NCI-H2227 treated with DMSO at 0.1 percent for 48 hours (cell line): ENCODE measurements at places on chromosomes 5 and 9.
A peak's percentile ranks its signal among the peaks of the same experiment; 100 is the strongest.

- DNase-seq = no peak
These were observed 73.2 kb upstream of the PHYKPL start for GRCh38 chr5:178305801-178306200.

DNA sequence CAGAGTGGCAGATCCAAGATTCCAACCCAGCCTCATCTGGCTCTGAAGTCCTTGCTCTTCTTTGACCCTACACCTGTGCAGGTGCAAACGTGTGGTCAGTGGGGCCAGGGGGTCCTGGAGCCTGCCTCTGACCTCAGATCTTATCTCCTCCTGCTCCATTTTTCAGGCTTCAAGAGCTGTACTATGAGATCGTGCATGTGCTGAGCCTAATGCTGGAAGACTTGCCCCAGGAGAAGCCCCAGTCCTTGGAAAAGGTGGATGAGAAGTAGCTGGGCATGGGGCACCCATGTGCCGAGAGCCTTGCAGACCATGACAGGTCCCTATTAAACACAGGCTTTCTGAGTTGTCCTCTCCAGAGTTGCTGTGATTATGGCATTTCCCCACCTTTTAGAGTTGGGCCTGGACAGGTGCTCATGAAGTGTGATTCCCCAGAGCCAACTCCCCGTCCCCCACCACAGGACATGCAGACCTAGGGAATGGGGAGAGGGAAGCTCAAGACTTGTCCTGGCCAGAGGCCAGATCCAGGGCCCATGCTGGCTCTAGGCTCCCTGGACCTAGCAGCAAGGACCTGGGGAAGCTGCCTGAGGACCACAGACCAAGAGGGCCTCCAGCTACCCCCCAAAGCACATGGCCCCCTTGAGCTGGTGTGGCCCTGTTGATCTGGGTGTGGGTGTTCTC is 22.5 kb downstream of the PITX1 start:
- no peak for DNase-seq

DNA sequence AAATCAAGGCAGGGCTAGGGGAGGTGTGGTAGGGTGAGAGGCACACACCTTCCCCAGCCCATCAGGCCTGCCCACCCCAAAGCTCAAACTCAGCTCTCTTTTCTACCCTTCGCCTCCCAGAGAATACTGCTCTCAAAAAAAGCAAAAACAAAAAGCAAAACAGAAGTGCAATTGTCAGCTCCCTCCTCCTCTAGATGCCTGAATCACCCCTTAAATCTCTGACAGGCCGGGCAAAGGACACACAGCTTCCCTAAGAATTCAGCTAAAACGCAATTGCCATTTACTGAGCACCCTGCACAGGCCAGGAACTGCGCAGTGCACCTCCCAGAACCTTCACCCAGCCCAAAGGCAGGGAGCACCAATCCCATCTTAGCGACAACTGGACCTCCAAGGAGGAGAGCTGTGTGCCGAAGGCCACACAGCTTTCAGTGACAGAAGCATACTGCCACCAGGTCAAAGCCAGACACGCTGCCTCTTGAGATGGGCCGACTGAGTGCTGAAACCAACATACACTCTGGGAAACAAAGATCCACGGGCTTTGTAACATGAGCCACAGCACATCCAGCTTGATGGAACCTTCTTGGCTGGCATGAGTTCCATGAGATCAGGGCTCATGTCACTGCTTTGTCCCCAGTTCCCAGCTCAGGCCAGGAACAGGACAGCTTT is 53.4 kb upstream of the STXBP1 start:
- no peak for DNase-seq

DNA sequence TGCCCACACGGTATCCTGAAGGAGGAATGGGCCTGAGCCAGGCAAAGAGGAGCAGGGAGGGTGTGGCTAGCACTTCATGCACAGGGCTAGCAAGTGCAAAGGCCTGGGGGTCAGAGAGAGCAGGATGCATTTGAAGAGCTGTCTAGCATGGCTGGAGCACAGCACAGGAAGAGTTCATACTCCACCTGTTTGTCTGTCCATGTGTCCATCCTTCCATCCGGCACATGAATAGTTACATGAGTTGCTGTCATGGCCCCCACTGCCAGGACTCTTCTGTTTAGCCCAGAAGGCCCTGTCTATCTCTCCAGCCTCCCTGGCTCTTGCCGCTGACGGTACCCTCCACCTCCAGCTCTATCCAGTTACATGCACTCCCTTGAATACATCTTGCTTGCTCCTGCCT is 17.1 kb downstream of the RGS3 start:
- no peak for DNase-seq

DNA sequence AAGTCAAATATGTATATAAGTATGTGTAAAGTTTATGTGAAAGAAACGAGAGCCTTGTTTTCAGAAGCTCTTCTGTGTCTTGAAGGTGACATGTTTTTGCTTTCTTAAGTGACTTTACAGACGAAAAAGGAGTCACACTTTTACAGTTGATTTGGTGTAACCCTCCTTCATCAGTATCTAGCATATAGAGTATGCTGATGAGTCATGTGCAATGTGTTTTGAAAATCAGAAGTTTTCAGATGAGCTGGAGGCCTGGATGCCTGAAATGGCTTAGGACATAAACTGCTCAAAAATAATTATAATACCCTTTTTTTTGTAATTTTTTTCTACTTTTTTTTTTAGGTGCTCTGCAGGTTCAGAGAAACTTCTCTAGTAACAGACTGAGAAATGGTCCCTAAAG is 209.5 kb downstream of the CD180 start:
- DNase-seq = no peak

- DNase-seq = no peak
These were observed 708.6 kb upstream of the WWC1 start for GRCh38 chr5:167582886-167583285.

DNA sequence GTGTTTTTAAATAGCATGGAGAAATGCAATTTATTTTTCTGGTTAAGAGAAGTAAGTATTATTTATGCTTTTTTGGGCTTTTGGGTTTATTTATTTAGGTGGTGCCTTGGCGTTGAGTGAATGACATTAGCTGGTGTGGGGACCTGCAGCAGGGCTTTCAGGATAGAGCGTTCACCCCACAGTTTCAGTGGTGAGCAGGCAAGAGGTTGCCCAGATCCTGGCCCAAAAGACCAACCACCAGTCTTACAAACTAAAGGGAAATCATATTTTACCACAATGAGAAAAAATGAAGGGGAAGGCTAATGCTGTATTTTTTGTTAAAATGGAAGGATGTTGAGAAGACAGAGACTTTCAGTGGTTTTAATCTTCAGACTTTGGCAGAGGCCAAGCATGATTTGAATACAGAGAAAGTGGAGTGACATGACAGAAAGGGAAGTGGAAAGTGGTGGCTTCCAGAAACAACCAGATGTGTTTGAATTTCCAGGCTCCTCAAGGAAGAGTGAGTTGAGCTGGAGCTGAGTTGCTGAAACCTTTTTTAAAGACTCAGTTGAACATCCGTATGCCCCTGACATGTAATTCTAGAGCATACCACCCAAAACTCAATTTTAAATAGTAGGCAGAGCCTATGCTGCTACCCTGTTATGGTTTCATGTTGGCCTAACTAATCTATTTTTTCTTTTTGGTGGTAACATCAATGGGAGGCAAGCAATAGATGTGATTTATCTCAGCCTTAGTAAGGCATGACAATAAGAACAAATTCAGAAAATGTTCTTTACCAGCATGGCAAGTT is 94.8 kb downstream of the AOPEP start:
- DNase-seq = no peak

- DNase-seq = no peak
These were observed 171.4 kb downstream of the RAPGEF6 start for GRCh38 chr5:131463656-131464055.

DNA sequence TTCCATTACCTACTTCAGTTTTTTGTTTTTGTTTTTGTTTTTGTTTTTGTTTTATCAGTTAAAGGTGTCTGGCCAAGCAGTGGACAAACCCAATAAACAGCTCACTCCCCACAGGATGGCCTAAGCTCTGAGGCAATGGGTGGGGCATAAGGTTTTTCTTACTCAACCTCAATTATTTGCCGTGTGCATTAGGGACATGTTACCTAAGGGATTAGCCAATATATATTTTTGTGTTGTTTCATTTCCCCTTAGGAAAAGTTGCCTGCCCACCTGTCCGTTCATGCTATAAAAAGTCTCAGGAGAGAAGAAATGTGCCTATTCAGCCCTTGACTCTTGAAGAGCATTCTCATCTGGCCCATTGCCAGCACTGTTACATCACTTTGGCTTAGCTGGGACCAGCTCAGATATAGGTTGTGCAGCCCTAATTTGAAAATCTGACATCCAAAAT is 7.3 kb downstream of the SH3RF2 start:
- no peak for DNase-seq

GRCh38 chr9:98191181-98191608 is 1.2 kb downstream of the CORO2A start:
- no peak for DNase-seq

- no peak for DNase-seq
These were observed 414.1 kb downstream of the ACTL7B start for GRCh38 chr9:108441726-108442125.

GRCh38 chr9:134983506-134984371 is 66.0 kb upstream of the FCN1 start:
- no peak for DNase-seq

DNA sequence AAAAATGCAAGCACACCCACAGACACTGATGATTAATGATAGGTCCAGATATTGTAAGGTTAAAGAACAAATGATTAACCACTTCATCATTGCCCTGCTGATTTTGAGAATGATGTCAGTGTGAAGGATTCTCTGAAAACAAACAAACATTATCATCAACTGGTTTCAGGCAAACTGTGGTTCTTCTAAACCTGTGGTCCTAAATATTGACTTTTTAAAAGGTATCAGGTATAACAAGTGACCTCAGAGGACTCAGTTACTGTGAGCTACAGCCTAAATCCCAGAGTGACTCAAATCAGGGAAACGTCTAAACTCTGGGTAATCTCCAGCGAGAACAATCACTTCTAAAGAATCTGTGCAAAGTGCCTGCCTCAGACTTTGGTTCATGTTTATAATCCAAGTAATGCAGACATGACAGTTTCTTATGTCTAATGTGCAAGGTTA is 172.3 kb upstream of the CDH6 start:
- DNase-seq = no peak

DNA sequence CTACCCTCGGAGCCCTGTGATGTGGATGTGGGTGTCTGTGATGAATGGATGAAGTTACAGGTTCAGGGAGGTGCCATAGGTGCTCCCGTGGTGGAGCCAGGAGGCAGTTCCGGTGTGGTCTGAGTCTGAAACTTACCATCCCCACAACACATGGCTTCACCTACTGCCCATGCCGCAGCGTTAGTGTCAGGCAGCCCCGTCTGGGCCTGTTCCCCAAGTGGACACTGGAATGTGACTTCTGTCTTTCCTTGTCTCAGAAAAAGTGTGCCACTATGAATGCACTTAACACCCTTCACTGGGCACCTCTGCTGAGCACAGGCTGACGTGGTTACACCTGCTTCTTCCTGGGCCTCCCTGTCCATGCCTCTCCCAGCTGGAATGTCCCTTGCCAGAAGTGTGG is 8.6 kb downstream of the ANKRD33B start:
- no peak for DNase-seq

GRCh38 chr5:77629509-77630113 is 8.9 kb downstream of the OTP start:
- DNase-seq = no peak

GRCh38 chr5:124824637-124825158 is 78.3 kb upstream of the ZNF608 start:
- DNase-seq = peak; percentile 16

DNA sequence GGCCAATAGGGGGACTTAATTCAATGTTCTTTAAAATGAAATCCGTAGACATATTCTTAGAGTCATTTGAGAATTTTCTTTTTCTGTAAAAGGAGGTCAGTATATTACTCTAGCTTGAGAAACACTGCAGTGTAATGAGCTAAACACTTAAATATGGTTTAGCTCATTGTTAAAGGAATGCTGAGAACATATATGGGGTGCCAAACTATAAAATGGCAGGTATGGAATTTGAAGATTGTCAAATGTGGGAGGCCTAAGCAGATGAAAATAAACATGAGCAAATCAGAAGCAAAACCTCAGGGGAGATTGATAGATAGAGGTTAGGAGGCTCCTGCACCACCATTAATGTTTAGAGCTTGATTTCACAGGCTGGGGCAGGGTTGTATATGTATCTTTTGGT is 57.9 kb downstream of the STX17 start:
- no peak for DNase-seq

DNA sequence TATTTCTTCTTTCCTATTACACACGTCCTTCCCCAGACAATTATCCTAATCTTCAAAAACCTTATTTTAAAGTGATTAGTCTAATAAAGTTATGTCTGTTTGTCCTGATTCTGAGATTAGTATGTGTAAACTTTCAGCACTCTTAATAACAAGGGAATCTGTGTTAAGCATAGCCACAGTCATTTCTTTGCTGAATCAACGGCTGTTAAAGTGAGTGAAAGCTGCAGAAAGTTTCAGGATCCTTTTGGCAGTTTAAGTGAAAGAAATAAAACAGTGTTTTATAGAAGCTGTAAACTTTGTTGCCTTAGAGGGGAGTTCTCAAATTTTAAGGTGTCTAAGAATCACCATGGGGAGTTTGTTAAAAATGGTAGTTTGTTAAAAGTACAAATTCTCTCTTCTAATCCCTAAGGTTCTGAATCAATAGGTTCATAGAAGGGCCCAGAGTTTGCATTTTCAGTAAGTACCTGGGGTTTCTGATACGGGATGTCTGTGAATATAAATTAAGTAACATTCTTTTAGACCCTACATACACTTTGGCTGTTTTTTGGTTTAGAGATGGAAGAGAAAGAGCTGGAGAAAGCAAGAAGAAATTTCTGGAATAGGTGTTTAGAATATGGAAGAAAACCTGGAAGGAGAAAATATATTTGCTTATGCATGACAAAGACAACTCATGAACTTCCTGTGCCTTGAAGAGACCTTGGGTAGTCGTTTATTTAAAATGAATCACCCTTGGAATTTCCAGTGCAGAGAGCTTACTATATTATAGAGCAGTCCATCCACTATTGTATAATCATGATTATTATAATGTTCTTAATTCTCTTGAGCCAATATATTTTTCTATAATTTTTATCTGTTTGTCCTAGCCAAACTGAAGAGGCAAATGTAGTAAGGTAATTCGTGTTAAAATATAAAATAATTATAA is 45.7 kb downstream of the SCAMP1 start:
- no peak for DNase-seq

DNA sequence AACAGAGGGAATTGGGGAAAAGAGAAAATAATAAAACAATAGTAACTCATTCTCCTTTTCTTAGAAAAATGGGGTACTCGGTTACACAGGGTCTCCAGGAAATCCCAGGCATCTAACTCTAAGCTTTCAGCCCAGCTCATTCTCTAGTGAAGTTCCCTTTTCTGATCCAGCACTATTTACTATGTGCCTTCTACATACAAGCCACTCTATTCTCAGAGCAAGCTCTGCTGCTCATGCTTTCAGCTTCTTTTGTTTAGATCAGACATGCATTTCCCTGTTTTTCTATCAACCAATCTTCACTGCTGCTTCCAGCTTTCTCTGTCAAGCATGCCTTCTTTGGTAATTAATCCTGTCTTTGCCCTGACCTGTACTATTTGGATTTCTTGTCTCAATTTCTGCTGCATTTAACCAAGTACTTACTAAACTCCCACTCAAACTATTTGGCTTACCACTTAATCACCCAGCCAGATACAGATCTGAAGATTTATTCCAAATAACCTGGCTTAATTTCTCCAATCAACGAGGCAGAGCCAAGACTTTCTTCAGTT is 25.3 kb downstream of the OSMR start:
- DNase-seq = no peak

GRCh38 chr5:160978944-160979343 is 126.9 kb upstream of the ATP10B start:
- no peak for DNase-seq
